T-helper 2 cell treated with Interferon-gamma antibody and Interleukin-4, amounts not matched to agents 5 μg/mL and 100 μg/mL, for 36 hours (primary cell): ENCODE measurements at places on chromosomes 6 and 20.

DNA sequence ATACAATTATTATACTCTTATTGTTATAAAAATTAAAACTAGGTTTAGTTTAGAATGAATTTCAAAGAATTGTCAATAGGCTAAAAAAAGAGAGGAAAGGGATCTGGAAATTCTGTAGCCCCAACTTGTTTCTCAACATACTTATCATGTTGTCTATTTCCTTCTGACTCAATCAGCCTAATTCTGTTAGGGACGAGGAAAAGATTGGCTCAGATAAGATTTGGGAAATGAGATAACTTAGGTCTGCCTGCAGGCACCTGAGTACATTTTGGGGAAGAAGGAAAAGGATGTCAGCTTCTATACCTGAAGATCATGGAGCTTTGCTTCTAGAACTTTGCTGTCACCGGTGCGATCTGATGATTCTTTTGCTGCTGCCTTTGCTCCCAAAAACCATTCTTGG is 238.8 kb downstream of the SYNE1 start:
- no peak overlapping the region for H3K4me3 ChIP-seq
- no peak for DNase-seq
- peaks cover 3% of the 10 kb centered on the region for H3K27me3 ChIP-seq
- H3K4me1 ChIP-seq = no peaks in the 10 kb centered on the region
- no peaks in the 10 kb centered on the region for H3K36me3 ChIP-seq

DNA sequence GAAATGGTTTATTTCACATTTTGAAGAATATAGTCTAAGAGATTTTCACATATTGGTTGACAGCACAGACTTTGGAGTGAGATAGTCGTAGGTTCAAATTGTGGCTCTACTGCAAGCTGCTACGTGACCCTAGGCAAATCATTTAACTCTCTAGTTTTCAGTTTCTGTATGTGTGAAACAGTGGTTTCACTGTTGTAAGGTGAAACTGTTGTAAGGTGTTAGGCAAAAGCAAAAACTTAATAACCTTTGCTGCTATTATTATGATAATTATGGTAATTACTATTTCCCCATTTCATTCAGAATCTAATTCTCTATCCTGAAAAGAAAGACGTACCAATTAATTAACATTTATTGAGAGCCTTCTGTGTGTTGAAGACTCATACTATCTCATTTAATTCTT is 144.2 kb downstream of the REV3L start:
- H3K4me3 ChIP-seq = no peak overlapping the region
- no peaks in the 10 kb centered on the region for H3K27me3 ChIP-seq
- no peak for DNase-seq
- H3K27ac ChIP-seq = peak overlapping the region; percentile 39
- peaks cover 15% of the 10 kb centered on the region for H3K4me1 ChIP-seq
- peaks cover 25% of the 10 kb centered on the region for H3K36me3 ChIP-seq

DNA sequence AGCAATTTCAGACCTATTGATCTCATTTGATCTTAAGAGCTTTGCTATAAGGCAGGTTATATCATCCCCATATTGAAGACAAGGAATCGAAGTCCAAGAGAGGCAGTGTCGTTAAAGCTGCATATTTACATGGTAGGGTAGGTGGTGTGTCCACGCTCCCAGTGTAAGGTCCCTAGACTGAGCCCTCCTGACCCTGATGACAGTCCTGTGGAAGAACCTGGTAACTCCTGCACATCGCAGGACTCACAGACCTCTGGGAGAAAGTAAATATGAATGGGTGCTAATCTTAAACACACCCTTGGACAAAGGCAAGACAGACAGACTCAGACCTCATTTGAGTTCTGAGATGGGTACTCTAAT is 602 bp upstream of the HLA-DPB1 start:
- peaks cover 53% of the 10 kb centered on the region for H3K4me1 ChIP-seq
- H3K4me3 ChIP-seq = peak overlapping the region; percentile 86
- peaks cover 3% of the 10 kb centered on the region for H3K27me3 ChIP-seq

DNA sequence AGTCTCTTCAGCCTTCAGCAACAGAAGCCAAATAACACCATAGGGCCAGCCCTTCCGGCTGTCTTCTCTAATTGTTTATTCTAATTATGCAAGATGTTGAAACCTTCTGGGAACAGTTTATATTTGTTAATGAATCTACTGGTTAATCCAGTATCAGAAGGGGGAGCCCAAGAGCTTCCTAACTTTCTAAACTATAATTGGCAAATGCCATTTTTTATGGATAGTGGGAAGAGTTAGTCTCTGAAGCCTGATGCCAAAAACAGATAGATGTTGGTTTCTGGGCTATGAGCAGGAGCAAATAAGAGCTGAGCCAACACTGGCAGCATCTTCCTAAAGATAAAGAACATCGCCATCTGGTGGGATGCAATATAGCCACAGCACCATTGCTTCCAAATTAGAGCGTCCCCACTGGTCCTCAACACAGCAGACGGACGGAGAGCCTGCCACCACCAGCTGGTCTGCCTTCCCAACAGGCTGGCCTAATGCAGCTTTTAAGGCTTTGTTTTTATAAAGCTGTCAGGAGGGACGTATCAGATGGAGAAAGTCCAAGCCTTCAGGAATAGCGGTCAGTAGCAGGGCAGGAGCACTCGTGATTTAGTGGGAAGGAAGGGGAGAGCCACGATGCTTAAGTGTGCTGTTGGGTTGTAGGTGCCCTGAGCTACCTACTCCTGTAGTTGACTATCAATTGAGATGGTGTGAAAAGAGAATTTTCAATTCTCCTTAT is 118.8 kb downstream of the RALGAPA2 start:
- H3K27ac ChIP-seq = no peak overlapping the region
- H3K27me3 ChIP-seq = no peaks in the 10 kb centered on the region
- DNase-seq = no peak
- H3K36me3 ChIP-seq = peaks cover 11% of the 10 kb centered on the region
- H3K4me1 ChIP-seq = no peaks in the 10 kb centered on the region
- H3K4me3 ChIP-seq = no peak overlapping the region

DNA sequence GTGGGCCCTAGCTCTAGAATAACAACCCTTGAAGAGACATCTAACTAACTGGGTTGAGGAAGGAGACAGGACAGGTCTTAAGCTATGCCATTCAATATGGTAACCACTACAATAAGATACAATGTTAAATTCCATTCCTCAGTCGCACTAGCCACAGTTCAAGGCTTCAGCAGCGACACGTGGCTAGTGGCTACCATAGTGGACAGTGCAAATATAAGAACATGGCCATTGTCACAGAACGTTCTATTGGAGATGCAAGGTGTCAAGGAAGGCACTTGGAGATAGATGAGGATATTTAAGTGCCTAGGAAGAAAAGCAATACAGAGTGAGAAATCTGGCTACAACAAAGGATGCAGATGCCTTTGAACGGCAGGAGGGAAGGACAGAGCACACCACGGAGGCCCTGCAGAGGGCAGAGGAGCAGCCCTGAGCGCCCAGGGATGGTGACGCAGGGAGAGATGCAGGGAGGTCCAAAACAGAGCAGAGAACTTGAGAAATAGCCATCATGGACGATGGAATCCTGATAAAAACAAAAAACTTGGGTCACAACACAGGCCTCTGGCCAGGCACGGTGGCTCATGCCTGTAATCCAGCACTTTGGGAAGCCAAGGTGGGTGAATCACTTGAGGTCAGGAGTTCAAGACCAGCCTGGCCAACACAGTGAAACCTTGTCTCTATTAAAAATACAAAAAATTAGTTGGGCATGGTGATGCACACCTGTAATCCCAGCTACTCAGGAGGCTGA is 140.7 kb downstream of the ZMYND8 start:
- no peak for DNase-seq
- H3K27me3 ChIP-seq = no peaks in the 10 kb centered on the region
- no peak overlapping the region for H3K27ac ChIP-seq
- H3K36me3 ChIP-seq = peaks cover 42% of the 10 kb centered on the region
- H3K4me3 ChIP-seq = no peak overlapping the region

GRCh38 chr6:33700391-33701050 is 11.0 kb downstream of the UQCC2 start:
- H3K4me1 ChIP-seq = peaks cover 37% of the 10 kb centered on the region
- peak overlapping the region; percentile 10 for H3K4me3 ChIP-seq
- H3K27ac ChIP-seq = peak overlapping the region; percentile 60
- DNase-seq = peak; percentile 65

DNA sequence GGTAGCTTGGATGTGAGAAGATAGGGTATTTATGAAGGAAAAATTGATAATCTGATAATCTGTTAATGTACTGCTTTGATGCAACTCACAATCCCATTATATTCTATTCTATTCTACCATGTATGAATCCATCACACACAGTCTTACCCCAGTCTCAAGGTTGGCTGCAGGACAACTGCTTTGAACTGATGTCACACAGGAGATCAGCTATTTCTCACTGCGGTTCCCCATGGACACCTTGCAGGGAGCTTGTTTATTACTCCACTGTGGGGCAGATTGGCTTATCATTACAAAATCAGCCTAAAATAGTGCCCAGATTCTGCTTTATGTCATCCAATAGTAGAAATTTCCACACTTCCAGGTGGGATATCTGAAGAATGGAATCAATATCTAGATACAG is 61.0 kb upstream of the HS3ST5 start:
- no peak overlapping the region for H3K4me3 ChIP-seq
- no peaks in the 10 kb centered on the region for H3K4me1 ChIP-seq
- DNase-seq = no peak
- H3K36me3 ChIP-seq = no peaks in the 10 kb centered on the region
